NB4 (cell line): ENCODE measurements at places on chromosomes 11 and 22.
A peak's percentile ranks its signal among the peaks of the same experiment; 100 is the strongest.

DNA sequence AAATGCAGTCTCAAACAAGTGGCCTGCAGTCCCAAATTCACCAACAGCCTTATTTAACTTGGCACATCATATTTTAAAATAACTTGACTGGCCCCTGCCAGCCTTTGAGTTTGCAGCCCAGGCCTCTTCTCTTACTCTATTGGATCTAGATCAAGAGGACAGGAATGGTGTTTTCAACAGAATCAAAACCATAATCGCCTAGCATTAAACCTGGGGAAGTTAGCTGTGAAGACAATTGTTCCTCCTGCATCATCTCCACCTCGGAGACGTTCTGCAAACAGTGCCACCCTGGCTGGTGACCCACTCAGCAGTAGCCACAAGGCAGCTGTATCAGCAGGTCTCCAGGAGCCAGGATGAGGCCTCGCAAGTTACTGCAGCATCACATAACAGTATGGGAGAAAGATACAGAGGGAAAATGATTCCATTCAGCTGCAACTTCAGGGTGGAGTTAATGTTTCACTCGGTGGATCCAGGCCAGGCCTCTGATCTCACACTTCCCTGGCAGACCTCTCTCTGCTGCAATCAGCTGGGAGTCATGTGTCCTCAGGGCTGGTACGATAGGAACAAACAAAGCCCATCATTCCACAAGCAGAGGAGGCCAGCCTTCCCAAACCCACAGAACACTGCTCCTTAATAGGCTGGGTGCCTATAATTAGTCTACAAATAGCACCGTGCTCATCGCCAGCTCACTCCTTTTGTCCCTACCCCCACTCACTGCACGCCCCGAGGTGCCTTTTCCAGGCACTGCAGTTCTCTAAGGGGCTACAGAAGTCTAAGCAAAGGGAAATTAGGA is 18.6 kb upstream of the SCN2B start:
- DNase-seq, result no peak

DNA sequence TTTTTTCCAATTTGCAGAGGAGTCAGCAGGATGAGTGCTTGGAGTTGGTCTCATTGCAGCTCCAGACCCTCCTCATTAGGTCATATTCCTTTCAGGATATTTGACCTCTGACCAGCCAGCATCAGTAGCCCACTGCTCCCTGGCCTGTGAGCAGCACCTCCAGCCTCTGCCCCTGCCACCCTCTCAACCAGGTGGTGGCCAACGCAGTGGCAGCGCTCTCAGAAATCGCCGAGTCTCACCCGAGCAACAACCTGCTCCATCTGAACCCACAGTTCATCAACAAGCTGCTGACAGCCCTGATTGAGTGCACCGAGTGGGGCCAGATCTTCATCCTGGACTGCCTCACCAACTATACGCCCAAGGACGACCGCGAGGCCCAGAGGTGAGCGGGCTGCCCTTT is 27.0 kb downstream of the C22orf42 start:
- DNase-seq, result no peak

DNA sequence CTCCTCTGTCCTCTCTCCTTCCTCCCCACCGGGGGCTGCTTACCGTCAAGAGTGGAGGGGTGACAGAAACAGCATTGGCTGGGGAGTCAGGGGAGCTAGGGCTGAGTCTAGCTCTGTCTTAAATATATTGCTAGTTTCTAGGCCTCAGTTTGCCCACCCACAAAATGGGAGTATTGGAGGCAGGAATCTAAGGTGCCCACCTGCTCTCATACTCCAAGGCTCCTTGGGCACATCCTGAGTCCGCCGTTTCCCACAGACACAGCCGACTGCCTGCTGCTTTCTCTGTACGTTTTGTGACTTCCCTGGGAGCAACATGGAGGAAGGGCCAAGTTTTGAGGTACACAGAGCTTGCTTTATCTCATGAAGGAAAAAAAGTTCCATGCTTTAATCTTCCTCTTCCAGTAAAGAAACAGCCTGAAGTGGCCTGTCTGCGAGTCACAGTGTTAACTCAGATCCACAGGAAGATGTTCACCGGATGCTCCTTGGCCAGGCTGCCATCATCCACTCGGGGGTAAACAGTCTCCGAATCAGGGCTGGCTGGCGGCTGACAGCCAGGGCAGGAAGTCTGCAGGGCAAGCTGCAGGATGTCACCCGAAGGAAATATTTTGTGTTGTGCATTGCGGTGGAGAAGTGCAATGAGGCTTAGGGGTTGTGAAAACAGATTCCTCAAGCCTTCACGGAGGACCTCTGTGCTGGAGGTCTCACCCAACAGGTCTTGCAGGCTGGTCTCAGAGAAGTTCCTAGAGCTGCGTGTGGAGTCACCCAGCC is 11.0 kb upstream of the CERK start:
- peak; percentile 20 for DNase-seq

- no peak for DNase-seq
These were observed 601.3 kb downstream of the ETS1 start for GRCh38 chr11:127986073-127986472.

DNA sequence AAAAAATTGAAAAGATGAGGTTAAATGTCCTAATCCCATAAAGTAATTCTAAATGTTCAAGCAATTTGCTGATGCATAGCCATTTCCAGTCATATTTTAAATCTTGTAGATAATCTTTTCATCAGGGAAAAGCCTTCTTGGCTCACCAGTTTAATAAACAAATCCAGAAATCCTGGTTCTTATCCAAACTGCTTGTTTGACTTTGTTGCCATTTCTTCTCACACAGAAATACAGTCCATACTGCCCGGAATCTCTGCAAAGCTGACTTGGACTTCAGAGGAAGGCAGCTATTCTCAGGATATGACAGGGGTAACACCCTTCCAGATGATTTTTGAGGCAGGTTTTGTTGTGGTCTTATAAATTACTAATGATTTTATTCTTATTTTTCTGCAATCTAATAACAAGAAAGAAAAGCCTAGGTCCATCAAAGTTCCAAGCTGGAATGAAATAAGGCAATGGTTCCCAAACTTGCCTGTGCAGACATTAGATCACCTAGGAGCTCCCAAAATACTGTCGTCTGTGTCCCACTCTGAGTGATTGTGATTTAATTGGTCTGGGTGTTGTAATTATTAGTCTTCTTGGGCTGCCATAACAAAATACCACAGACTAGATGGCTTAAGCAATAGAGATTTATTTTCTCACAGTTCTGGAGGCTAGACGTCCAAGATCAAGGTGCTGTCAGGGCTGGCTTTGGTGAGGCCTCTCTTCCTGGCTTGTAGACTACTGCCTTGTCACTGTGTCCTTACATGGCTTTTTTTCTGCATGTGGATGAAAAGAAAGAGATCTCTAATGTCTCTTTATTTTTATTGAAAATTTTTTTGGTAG is 55.1 kb upstream of the RCE1 start:
- DNase-seq, result no peak
